ENCODE measurements at places on chromosomes 7 and 10. TPM values are rescaled to one million over a fixed set of nuclear protein-coding genes. Genes with fewer than 3 reads are reported as not detected.

DNA sequence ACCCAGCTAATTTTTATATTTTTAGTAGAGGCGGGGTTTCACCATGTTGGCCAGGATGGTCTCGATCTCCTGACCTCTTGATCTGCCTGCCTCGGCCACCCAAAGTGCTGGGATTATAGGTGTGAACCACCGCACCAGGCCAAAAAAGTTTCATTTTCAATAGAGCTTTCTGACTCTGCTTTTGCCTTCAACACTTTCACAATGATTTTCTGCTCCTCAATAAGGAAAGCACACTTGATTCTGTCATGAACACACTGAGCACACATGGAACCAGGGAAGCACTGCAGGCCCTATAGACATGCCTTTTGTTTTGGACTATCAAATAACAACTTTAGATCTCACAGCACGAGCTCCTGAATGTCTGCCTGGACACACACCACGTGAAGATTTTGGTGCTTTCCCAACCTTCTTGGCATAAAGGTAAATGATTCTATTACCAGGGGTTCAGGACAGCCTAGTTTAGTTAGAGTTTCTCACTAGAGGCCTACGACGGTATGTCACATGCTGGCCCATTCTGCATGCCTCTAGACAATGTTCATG is 8.0 kb downstream of the RRP12 start:
- DNase-seq, result no peak

MYOF gene
- 3.2 TPM for total RNA-seq

- DNase-seq, result no peak
These were observed 488.3 kb upstream of the ADARB2 start for GRCh38 chr10:2225609-2226008.

DNA sequence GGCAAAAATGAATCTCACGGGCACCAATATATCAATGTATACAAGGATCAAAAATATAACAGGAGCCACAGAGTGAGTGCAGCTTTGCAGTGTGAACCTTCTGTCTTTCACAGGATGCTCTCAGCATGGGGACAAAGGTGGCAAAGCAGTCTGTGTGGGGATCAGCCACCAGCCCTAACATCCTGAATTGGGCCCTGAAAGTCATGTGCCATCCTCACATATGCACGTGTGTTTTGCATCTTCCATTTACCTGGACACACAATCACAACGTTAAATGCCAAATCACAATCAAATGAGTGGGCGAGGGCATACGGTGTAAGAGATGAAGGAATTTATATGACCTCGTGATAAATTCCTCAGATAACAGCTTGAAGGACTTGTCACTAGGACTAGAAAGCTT is 6.5 kb downstream of the TAS2R16 start:
- DNase-seq, result no peak

- DNase-seq, result no peak
These were observed 53.2 kb downstream of the NPY start for GRCh38 chr7:24337180-24337579.

BMPER gene
- total RNA-seq, result 0.69 TPM

DNA sequence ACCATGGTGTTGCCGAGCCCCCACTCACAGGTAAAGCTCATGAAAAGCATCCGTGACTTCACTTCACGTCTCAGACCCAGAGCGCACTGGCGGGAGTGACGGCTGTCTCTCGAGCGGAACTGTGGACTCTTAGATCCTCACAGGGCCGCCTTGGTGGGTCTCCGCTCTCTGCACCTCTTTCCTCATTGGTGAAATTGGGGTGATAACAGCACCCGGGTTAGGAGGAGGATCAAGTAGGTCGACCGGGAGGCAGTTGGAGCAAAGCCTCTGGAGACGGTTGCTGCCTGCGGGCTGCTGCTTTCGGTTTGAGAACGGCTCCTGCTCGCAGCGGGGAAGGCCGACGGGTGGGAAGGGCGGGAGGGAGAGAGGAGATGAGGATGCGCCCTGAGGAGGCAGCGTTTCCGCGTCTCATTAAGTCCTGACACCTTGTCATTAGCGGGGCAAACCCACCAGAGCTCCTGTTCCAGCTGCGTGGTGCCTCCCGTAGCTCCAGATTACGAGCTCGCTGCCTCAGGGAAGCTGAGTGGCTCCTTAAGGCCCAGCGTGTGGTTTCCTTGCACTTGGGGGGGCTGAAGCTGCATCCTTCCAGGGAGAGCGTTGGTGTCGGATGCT is 51.9 kb upstream of the CFAP46 start:
- no peak for DNase-seq

All from H1 (cell line).